ENCODE measurements at places on chromosomes 7 and 10.
A peak's percentile ranks its signal among the peaks of the same experiment; 100 is the strongest.

GRCh38 chr10:129880191-129880870 is 83.7 kb downstream of the EBF3 start:
- no peak for DNase-seq

- no peak for DNase-seq
These were observed 45.9 kb downstream of the SGMS1 start for GRCh38 chr10:50577681-50578350.

- DNase-seq = no peak
These were observed 530 bp upstream of the ANXA7 start for GRCh38 chr10:73414230-73414945.

GRCh38 chr10:101151395-101151794 is 20.3 kb downstream of the TLX1 start:
- no peak for DNase-seq

DNA sequence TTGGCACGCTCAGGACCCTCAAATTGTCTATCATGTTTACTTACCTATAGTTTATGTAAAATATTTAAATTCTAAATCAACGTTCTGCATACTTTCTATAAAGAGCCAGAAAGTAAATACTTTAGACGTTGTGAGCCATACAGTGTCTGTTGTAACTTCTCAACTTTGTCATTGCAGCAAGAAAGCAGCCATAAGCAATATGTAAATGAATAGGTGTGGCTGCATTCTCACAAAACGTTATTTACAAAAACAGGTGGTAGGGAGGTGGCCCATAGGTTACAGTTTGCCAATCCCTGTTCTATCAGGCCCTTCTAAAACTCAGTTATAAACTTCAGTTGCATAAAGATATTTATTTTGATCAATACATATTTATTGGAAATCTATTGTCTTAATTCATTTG is 12.1 kb upstream of the NPY start:
- DNase-seq = no peak

DNA sequence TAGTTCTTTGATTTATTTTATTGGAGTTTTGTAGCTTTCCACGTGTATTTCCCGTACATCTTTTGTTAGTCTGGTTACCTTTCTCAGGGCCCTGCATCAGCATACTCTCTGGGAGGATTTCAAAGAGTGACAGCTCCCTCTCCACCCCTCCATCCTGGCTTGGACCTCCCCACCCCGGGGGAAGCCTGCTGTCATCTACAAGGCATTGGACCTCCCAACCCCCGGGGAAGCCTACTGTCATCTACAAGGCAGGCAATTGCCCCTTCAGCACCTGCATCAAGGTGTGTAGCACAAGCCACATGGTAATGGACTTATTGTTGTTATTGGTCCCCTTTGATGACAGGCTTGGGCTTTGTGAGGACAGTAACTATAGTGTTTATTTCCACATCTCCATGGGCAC is 390.1 kb downstream of the TCERG1L start:
- peak; percentile 31 for DNase-seq

DNA sequence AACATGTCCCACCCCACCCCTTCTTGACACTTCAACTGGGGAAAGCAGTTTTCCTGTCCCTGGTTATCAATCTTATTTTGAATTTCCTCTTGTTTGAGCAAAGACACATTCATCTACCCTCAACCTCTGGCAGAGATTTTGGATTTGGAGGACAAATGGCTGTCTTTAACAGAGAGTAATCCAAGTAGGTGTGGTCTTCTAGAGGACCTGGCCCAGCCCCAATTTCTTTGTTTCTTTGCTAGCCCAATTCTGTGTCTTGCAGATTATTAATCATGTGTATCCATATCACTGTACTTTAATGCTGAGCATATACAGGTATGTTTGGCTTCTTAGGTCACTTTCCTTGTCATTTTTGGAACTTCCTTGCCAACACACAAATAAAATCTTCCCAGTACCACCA is 58.8 kb upstream of the ADCY1 start:
- no peak for DNase-seq

DNA sequence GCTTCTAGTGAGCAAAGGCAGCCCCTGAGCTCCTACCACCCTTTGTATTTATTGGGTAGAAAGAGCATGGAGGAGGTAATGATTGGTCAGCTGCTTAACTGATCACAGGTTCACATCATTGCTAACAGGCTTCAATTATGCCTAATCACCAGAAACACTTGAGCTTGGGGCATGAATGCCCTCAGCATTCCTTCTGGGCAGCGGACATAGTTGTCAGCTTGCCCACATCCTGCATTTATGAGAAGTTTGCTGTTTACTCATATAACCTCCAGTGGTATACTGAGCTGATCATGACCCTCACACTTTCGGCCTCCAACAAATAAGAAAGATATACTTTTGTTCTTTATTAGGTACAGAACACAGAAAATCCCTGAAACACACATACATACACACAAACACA is 140.3 kb upstream of the ODAD2 start:
- DNase-seq = no peak
